Gastroesophageal sphincter (tissue), 4 donors: ENCODE measurements at places on chromosomes 11 and 22. TPM values are rescaled to one million over a fixed set of nuclear protein-coding genes. Genes with fewer than 3 reads are reported as not detected.

The RIN1 gene
- 3.8 TPM for total RNA-seq

The LRP4 gene
- total RNA-seq, result 9.8 TPM

The NELL1 gene
- 0.77 TPM for total RNA-seq

The TRIM51 gene
- total RNA-seq, result not detected

The PHOX2A gene
- 3.2 TPM for total RNA-seq

The DLG2 gene
- total RNA-seq, result 28.4 TPM

The MRGPRX3 gene
- not detected for total RNA-seq

The TSSK2 gene
- total RNA-seq, result 0.13 TPM

The MMP12 gene
- total RNA-seq, result not detected

The FGF19 gene
- not detected for total RNA-seq

The FHIP1B gene
- 21.7 TPM for total RNA-seq

The APOL3 gene
- total RNA-seq, result 44.6 TPM

The OR8D1 gene
- total RNA-seq, result not detected

The YPEL1 gene
- 13.5 TPM for total RNA-seq

The KRTAP5-8 gene
- total RNA-seq, result not detected

The CNTF gene
- 2.4 TPM for total RNA-seq

The PRG3 gene
- total RNA-seq, result not detected

The OR10A2 gene
- 0.12 TPM for total RNA-seq

The MUC15 gene
- 10.2 TPM for total RNA-seq

The LIN7C gene
- total RNA-seq, result 48.1 TPM

The CRYAB gene
- total RNA-seq, result 273 TPM

The MMP3 gene
- not detected for total RNA-seq

The CNIH2 gene
- total RNA-seq, result not detected

The CEND1 gene
- 2.9 TPM for total RNA-seq

The RHOD gene
- 12.4 TPM for total RNA-seq

The IGLL1 gene
- total RNA-seq, result not detected

The FBLN1 gene
- 597 TPM for total RNA-seq

The TMX2 gene
- total RNA-seq, result 52.1 TPM

The SHISAL1 gene
- total RNA-seq, result 6.3 TPM

The ATG2A gene
- 27.1 TPM for total RNA-seq

The LINC01488 gene
- total RNA-seq, result not detected

The GSC2 gene
- not detected for total RNA-seq

The MMP10 gene
- total RNA-seq, result not detected

The THY1 gene
- total RNA-seq, result 2.5 TPM

The FDXACB1 gene
- 1.0 TPM for total RNA-seq

The XKR3 gene
- total RNA-seq, result not detected

The HEPHL1 gene
- not detected for total RNA-seq

The BARX2 gene
- total RNA-seq, result 2.1 TPM

The FAM180B gene
- 0.96 TPM for total RNA-seq

The SLC22A8 gene
- total RNA-seq, result not detected

The ART5 gene
- total RNA-seq, result not detected

The EMID1 gene
- 1.1 TPM for total RNA-seq

The FXYD2 gene
- total RNA-seq, result 1.5 TPM

The GGTLC3 gene
- not detected for total RNA-seq

The EIF1AD gene
- total RNA-seq, result 29.3 TPM

The MYO18B gene
- 1.4 TPM for total RNA-seq

The OPCML gene
- total RNA-seq, result 0.35 TPM
